NCI-H1694 treated with DMSO at 0.1 percent for 48 hours (cell line): ENCODE measurements at places on chromosomes 5 and 9.

- DNase-seq, result no peak
Observed at GRCh38 chr5:155103146-155103545, 89.6 kb downstream of the KIF4B start.

- DNase-seq, result no peak
Observed at GRCh38 chr5:171433352-171433698, 13.9 kb downstream of the FGF18 start.

DNA sequence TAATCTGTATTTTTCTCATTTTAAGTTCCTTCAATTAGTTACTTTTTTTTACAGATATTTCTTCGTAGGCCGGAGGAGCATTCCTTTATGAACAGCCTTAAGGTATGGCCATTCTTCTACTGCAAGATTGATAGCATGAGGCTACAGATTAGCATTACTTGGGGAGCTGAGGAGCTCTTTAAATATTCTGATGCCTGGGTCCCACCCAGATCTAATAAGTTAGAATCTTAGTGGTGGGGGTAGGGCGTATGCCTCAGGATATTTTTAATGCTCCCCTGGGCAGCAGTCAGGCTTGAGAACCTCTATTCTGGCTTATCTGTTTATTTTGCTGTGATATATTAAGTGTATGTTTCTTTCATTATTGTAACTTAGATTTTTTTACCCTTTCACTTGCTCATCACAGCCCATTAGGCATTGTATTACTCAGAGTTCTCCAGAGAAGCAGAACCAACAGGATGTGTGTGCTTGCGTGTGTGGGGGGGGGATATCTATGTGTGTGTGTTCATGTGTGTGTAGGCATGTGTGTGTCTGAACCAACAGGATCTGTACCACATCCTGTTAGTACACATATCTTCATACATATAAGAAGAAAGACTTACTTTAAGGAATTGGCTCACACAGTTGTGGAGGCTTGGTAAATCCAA is 91.8 kb upstream of the MTAP start:
- no peak for DNase-seq

GRCh38 chr9:121171236-121171635 is 30.4 kb downstream of the RAB14 start:
- DNase-seq, result no peak

DNA sequence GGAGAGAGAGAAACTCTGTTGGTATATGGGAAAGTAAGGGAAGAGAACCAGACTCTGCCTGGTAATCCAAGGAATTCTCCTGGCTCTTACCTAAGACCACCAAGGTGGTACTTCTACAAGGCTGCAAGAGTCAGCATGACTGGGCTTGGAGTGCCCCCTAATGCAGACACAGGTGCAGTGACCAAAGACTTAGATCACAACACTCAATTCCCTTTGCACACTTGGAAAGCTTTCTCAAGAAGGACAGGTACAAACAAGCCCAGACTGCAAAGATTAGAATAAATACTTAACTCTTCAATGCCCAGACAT is 25.2 kb downstream of the UGT3A2 start:
- DNase-seq, result no peak

DNA sequence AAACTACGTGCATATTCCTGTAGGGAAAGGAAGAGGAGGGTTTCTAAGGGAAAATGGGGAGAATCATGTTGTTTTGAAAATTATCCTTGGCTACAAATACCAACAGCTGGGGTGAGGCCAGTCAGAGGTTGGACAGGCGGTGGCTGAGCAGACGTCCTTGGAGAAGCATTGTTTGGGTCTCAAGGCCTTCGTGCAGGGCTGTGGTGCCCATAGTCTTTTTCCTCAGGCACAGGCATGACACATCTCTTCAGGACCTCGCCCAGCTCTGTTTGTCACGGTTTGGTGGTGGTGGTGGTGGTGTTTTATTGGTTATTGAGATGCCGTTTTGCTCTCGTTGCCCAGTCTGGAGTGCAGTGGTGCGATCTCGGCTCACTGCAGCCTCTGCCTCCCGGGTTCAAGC is 27.8 kb upstream of the EGFL7 start:
- no peak for DNase-seq

GRCh38 chr9:117718085-117718484 is 13.9 kb downstream of the TLR4 start:
- no peak for DNase-seq

DNA sequence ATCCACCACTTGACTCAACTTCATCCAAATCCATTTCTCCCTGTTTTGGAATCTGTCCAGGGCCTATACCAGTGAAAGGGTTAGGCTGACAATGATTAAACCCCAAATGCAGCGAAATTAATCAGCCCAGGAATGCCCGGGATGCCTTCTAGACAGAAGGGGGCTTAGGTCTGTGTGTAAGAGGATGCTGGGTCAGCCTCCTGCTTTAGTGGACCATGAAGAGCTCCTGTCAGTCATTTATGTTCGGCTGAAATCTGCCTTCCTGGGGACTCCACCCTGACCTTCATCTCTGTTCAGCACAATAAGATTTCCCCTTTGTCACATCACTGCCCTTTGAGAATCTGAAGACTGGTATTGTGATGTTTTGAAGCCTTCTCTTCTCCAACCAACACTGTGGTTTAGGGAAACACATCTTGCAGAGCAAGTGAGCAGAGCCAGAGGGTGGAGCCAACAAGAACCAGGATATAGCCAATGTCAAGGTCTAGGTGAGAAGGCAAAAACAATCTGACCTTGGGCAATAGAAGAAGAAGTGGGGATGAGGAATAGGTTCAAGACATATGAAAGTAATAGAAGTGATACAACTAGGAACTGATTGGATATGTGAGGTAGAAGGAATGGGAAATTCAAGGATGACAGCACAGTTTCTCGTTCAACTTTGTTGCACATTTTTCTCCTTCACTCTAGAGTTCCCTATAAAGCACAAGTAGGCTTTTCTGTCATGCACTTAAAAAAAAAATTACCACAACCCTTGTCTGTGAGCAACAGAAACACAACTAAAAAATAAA is 234.4 kb downstream of the ARHGAP26 start:
- DNase-seq, result no peak

GRCh38 chr5:102777099-102777498 is 22.0 kb downstream of the PAM start:
- DNase-seq, result no peak

DNA sequence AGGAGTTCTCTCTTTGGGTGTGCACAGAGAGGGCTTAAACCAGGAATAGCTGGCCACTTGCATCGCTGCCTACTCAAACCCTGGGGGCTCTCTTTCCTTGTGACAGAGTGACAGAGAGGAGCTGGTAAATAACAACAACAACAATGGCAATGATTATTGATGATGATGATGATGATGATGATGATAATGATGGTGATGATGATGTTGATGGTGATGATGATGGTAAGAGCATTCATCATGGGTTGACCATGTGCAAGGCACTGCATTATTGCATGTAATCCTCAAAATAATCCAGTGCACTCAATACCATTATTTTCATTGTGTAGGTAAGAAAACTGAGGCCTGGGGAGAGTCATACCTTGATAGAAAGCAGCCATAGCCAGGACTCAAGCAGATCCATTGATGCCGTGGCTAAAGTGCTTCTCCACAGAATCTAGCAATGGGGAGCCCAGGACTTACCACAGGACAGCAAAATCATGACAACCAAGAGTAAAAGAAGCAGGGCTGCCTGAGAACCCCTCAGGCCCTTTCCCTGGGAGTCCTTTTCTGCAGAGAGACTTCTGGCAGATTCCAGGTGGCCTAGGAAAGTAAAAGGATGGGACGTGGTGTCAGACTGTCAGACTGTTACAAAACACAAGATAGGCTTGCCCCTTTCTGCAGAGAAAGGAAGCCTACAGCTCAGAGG is 4.8 kb downstream of the FOXI1 start:
- no peak for DNase-seq
